ENCODE measurements at places on chromosomes 1 and 21.

GRCh38 chr1:112636597-112637253, 17.1 kb downstream of the CAPZA1 start:
- DNase-seq, result no peak

- DNase-seq, result no peak
Measured at GRCh38 chr1:20445956-20446355, 40.1 kb downstream of the CAMK2N1 start.

- DNase-seq, result no peak
Measured at GRCh38 chr1:14759843-14760242, 161.4 kb downstream of the KAZN start.

- DNase-seq, result no peak
Measured at GRCh38 chr1:12372761-12373160, 142.9 kb downstream of the VPS13D start.

DNA sequence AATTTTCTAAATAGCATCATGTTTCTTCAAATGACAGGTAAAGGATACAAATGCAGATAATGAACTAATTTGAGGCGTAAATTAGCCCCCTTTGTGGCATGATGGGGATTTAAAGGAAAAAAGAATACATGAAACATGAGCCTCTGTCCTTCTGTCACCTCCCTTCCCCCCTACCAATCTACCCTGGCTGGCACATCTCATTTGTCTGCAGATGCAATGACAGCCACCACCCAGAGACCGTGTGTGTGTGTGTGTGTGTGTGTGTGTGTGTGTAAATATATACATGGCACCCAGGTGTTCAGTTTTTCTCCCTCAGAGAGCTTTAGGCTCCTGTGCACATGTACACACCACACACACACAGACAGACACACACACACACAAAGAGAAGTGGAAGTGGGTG, 451.1 kb downstream of the RWDD3 start:
- no peak for DNase-seq

GRCh38 chr1:31717341-31717740, 13.5 kb upstream of the COL16A1 start:
- DNase-seq, result no peak

- DNase-seq, result no peak
Measured at GRCh38 chr1:246095443-246095842, 411.6 kb downstream of the SMYD3 start.

- DNase-seq, result no peak
Measured at GRCh38 chr1:22903113-22903512, 69.6 kb downstream of the LACTBL1 start.

DNA sequence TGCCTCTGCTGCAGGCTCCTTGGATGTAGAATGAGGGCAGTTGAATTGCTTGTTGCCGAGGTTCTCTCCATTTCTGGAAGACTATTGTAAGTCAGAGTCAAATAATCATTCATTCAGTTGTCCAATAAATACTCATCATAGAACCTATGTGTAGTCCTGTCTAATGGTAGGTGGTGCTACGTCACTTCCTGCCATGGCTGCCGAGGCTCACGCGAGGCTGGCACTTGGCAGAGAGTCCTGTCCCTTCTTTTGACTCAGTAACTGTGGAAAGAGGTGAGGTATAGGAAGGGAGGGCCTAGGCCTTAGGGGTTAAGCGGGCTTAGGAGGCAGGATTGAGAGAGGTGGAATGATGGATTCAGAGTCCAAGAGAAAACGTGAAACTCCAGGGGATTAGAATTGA, 9.7 kb downstream of the ADARB1 start:
- DNase-seq, result no peak

- no peak for DNase-seq
Measured at GRCh38 chr1:168230709-168231108, 4.9 kb downstream of the SFT2D2 start.

- DNase-seq, result no peak
Measured at GRCh38 chr1:198472119-198472518, 68.4 kb downstream of the ATP6V1G3 start.

DNA sequence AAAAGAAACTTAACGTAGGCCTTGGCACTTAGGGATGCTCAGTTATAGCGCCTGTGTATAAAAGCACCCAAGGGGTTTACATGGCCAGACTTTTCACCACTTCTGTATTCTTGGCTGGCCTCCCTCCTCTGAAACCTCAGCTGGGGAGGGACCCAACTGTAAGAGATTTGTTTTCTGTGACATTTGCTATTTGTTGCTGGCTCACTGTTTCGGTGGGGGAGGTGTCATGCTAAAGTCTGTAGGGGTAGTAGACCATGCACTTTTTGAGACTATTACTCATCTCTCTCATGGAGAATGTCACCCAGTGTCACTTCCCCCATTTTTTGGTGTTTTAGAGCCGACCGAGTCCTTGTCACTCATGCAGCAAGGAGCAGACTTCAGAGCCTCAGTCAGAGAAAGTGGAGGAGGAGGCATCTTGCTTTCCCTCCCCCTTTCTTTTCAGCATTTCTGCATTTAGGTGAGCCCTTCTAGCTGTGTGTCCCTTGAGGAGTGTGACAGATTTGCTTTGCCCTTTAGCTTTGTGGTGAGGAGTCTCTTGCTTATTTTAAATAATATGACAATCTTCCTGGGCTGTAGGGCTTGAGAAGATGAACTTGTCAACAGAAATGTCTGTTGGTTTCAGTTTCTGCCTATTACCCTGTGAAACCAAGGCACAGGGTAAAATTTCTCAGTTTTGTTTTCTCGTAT, 160.1 kb downstream of the FASLG start:
- DNase-seq, result no peak

- no peak for DNase-seq
Measured at GRCh38 chr1:192524223-192524622, 51.4 kb upstream of the RGS1 start.

DNA sequence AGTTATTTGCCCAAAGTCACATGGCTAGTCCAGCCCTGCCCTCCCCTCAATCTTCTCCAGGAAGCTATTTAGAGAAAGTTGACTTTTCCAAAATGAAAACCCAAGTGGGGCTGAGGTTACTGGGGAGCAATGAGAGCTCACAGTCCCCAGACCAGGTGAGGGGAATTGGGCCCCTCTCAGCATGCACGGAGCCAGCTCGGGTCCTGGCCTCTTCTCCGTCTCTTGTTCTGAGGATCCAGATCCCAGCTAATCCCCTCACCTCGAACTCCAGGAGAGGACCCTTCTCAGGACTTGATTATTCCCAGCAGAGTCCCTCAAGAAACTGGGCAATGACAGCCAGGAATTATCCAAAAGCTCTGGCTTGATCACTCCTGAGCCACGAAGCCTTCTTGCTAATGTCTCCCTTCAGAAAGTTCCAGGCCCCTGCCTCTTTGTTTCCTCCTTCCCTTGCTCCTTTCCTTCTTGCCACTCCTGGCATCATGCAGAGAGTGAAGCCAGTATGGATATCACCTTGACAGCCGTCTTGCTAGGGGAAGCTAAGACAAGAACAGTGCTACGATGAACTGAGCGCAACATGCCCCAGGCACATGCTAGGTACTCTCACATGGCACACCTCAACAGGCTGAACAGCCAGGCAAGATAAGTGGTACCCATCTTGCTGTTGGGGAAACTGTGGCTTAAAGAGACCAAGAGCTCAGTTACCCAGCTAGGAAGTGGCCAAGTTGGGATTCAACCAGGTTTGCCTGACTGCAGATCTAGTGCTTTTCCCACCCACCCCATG, 51.9 kb downstream of the KLHDC7A start:
- no peak for DNase-seq

DNA sequence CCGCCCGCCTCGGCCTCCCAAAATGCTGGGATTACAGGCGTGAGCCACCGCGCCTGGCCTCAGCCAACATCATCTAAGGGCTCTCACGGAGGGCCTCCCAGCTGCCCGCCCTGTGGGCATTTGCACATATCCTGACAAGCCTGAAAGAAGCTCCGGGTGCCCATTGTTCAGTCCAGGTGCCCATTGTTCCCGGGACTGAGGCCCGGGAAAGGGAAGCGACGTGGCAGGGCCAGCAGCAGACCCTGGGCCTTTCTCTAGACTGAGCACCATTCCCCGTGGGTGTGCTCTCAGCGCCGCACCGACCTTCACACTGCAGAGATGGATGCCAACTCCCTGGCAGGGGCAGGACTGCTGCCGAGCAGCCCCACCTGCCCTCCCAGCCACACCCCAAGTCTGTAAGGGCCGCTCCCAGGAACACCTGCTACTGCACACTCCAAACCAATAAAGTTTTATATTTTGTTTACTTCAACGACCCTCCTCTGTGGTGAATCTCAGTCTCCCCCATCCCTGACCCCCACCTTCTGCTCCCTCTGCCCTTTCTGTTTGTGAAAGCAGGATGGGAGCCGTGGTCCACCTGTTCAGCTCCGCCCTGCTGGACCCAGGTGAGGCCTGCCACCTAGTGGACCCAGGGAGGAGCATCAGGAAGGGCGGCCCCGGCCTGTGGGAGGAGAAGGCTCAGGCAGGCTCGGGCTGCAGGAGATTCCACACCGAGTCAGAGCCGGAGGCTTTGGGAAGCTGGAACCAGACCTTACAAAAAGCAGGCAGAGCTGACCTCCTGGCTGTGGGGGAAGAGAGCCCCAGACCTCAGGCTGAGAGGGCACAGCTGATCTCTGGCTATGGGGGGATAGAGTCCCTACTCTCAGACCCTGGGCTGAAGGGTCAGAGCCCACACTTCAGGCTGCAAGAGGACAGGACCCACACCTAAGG, 1.1 kb upstream of the TMEM82 start:
- DNase-seq, result peak; percentile 85

DNA sequence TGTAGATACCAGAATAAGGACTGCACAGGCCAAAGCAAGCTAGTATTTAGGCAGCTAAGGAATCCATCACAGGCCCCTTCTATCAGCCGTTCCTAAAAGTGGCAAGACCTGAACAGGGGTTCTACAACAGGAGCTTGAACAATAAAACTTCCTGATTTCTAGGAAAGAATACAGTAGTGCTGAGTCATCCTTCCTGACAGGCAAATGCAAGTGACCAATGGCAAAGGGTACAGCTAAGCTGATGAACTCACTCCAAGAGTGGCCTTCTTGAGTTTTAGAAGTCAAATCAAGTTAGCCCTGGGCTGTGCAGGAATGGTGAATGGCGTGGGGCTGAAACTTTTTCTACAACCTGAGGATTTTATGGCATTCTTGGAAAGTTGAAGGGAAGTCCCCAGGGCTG, 112.9 kb downstream of the GREM2 start:
- no peak for DNase-seq

DNA sequence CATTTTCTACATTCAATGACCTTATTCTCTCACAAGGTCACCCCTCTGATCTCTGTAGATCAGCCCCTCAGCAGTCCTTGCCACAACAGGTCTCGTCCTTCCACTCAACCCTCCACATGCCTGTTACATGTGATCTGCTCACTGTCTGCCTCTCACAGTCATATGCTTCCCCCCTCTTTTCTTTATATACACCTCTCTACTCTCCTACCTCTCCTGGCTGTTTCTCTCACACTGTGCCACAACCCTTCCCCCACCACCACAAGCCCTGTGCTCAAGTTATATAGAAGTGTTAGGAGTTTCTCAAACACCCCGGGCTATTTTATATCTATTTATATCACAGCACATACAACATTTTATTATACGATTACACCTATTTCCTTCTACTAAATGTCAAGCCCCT, 12.6 kb downstream of the B3GALNT2 start:
- no peak for DNase-seq

DNA sequence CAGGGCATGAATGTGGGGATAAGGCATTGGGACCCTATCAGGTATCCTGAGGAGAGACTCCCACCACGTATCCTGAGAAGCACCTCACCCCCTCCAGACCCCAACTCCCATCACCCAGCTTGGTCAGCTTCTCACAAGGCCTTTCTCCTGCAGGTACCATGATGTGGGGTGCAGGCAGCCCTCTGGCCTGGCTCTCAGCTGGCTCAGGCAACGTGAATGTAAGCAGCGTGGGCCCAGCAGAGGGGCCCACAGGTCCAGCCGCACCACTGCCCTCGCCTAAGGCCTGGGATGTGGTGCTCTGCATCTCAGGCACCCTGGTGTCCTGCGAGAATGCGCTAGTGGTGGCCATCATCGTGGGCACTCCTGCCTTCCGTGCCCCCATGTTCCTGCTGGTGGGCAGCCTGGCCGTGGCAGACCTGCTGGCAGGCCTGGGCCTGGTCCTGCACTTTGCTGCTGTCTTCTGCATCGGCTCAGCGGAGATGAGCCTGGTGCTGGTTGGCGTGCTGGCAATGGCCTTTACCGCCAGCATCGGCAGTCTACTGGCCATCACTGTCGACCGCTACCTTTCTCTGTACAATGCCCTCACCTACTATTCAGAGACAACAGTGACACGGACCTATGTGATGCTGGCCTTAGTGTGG, 1.3 kb downstream of the GPR3 start:
- no peak for DNase-seq

GRCh38 chr1:17597651-17598050, 58.2 kb downstream of the ARHGEF10L start:
- no peak for DNase-seq

GRCh38 chr1:40090652-40091355, 6.2 kb downstream of the PPT1 start:
- no peak for DNase-seq

GRCh38 chr1:234320069-234320468, 53.2 kb upstream of the COA6 start:
- DNase-seq, result no peak

- no peak for DNase-seq
Measured at GRCh38 chr1:101507547-101507971, 270.7 kb downstream of the S1PR1 start.

DNA sequence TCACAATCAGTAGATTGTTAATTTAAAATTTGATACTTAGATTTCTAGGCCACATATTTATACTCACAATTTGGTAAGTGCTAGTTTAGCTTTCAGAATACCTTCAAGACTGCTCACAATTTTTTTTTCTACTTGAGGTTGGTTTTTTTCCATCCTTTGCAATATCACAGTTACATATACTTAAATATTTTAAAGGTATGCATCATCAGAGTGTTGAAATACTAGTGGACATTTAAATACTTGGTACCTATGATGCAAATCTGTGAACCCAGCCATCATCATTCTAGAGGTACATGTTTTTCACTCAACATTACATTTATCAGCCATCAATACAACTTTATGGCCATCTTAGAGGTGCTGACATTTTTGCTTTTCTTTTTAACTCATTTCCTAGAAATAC, 6.2 kb upstream of the LRRC40 start:
- DNase-seq, result no peak

DNA sequence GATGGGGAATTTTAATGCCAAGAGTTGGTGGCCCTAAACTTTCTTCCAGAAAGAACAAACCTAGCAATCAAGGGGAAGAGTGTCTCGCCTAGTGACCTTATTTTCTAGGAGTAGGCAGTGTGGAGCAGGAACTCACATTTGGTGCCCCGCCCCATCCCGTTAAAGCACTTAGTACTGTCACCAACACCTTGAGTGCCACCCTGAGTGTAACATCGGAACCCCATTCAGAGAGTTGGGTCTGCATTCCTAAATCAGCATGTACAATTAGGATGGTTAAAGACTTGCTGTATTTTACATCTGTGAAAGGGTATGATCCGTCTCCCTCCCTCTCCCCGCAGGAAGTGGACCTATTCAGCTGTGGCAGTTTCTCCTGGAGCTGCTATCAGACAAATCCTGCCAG, 15.5 kb downstream of the ETS2 start:
- DNase-seq, result no peak

- no peak for DNase-seq
Measured at GRCh38 chr1:226708342-226708780, 30.7 kb downstream of the ITPKB start.

GRCh38 chr1:214076708-214077065, 88.9 kb downstream of the PROX1 start:
- no peak for DNase-seq

All from SW480 (cell line).